ENCODE measurements at places on chromosomes 4 and X.

- no peak for DNase-seq
Measured at GRCh38 chr4:150140774-150141400, 62.6 kb downstream of the DCLK2 start.

GRCh38 chrX:138982365-138982764, 270.8 kb upstream of the FGF13 start:
- DNase-seq: no peak

DNA sequence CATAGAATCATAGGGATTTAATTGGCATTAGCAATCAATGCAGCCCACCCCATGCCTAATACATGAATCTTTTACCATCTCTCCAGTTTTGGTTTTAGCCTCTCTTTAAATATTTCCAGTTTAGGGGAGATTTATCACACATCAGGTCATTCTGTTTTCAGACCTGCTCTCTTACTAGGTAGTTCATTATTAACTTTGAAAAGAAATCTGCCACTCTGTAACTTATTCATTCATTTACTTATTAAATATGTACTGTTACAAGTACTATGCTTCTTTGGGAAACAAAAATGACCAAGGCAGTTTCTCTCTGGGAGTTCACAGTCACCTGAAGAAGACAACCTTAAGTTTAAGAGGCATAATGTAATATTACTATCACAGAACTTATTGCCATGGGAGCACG, 62.1 kb downstream of the USO1 start:
- no peak for DNase-seq

DNA sequence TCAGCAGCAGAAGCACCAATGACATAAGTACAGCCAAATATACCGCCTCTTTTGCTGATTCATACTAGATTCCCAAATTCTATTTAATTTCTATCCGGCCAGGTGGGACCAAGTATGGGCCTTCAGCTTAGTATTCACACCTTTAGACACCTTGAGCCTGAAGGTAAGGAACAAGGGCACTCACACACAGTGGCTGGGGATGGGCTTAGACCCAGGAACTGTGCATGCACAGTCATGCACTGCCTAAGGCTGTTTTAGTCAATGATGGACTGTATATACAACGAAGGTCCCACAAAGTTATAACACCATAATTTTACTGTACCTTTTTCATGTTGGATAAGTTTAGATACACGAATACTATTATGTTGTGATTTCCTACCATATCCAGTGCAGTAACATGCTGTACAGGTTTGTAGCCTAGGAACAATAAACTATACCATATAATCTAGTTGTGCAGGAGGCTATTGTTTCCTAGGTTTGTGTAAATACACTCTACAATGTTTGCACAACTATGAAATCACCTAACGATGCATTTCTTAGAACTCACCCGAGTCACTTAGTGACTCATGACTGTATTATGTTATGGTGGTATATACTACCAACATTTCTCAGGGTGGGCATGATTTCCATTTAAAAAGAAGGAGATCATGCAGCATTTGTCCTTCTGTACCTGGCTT, 9.7 kb upstream of the CLNK start:
- DNase-seq: no peak

GRCh38 chr4:86856896-86857295, 7.7 kb upstream of the SLC10A6 start:
- no peak for DNase-seq
